ENCODE measurements at places on chromosomes 16 and 17.

GRCh38 chr17:10247810-10248209, 49.4 kb upstream of the GAS7 start:
- DNase-seq, result no peak

DNA sequence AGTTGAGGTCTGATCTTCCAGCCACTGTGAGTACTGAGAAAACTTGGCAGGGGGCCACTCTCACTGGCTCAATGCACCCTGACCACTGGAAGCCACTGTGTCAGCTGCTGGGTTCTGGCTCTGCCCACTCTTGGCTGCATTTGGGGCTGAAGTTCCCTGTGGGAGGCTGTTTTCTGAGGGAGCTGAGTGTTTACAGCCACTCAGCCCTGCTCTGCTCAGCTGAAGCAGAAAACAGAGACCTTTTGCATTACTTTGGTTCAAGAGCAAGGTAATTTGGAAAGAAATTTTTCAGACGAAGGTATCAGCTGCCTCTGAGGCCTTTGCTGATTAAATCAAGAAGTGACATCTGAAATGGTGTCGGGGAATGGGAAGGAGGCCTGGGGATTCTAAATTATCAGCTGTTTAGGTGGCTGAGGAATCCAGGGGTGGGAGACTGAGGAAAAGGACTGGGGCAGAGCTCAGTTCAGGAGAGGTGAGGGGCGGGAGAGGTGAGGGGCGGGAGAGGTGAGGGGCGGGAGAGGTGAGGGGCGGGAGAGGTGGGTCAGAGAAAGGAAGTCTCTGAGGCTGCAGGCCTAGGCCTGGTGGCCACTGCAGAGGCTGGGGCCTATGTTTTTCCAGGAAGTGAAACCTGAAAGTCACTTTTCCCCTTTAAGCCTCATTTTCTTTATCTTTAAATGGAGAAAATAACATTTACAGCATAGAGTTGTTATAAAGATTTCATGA, at the start of gene ACSM5:
Gene ACSM5 (plus strand): TSS at position 137 of the 723 bp plus-strand sequence. CDS start 1,951 bp downstream, outside the sequence.
- DNase-seq, result no peak

DNA sequence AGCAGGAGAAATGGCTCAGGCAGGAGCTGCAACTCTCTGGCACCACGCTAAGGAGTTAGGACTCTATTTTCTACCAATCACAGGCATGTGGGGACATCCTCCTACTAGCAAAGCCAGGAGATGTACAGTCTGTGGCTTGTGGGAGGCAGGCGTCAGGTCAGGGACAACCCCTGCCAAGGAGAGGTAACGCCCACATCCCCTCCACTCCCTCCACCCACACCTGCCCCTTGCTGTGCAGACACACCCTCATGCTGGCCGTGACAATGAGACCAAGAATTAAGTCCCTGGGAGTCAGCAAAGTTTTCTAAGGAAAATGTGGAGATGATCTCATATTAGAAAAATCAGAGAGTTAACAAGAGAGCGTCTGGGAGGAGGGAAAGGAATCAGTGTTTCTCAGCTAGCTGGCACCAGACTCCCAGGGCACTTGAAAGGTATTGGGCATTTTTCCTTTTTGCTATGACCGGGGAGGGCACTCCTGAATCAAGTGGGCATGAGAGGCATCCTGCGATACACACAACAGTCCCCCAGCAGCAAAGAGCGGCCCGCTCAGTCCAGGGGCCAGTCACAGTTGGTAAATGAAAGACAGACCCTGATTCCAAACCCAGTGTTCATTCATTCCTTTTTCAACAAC, 87.3 kb upstream of the RPL38 start:
- no peak for DNase-seq

DNA sequence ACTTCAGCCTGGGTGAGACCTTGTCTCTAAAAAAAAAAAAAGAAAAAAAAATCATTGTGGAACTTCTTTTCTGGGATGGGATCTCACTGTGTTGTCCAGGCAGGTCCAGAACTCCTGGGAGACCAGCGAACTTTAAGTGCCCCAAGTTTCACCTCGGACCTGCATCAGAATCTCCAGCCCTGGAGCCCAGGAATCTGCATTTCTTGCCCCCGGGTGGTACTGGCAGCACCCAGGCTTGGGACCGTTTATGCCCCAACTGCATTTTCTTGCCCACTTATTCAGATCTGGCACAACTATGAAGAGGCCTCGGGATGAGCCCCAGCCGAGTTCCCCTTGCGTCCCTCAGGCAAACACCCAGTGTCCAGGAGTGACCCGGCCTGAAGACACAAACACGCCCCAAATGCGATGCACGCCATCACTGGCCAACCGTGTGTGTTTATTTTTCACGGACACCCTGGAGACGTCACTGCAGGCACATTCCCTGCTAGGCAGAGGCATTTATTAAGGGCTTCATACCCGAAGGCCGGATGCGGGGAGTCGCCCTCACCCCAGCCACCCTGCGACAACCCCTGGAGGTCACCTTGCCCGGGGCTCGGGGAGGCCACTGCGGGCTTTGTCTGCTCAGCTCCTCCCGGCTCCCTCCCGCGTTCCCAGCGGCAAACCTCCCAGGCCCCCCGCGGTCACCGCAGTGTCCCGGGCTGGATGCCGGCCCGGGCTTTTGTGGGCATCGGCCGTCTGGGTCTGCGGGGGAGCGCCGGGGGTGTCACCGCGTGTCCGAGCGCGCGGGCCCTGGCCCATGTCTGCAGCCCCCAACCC, 684 bp upstream of the SPIRE2 start:
- DNase-seq, result peak; percentile 32

DNA sequence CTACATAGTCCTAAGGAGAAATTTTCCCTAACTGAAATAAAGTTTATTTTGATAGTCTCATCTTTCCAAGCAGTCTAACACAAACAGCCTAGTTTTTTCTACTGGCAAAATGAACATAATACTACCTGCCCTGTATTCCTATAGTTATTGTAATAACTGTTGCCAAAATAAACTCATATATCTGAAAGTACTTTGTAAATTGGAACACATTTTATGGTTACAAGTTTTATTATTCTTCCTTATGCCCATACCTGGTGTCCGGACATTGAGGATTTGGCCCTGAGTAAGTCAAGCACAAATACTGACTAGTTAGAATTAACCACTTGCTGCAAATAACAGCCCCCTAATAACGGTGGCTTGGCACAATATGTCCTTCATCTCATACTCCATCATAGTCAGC, 120.4 kb upstream of the TOM1L1 start:
- DNase-seq, result no peak

DNA sequence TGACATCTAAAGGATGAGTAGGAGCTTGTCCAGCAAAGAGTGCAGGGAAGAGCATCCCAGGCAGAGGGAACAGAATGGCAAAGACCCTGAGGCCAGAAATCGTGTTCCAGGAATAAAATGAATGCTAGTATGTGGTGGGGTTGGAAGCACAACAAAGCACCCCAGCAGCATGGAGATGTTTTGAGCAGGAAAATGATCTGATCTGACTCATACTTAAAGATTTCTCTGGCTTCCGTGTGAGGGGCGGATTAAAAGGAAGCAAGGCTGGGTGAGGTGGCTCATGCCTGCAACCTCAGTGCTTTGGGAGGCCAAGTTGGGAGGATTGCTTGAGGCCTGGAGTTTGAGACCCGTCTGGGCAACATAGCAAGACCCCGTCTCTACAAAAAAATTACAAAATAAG, 2.3 kb downstream of the SLC5A11 start:
- DNase-seq, result no peak
